Activated CD4-positive, alpha-beta T cell treated with anti-CD3 and anti-CD28 coated beads, Interleukin-2, amount 10 ng/mL, durations not matched to agents 7 days and 5 days (primary cell): ENCODE measurements at places on chromosomes 5 and 9.

DNA sequence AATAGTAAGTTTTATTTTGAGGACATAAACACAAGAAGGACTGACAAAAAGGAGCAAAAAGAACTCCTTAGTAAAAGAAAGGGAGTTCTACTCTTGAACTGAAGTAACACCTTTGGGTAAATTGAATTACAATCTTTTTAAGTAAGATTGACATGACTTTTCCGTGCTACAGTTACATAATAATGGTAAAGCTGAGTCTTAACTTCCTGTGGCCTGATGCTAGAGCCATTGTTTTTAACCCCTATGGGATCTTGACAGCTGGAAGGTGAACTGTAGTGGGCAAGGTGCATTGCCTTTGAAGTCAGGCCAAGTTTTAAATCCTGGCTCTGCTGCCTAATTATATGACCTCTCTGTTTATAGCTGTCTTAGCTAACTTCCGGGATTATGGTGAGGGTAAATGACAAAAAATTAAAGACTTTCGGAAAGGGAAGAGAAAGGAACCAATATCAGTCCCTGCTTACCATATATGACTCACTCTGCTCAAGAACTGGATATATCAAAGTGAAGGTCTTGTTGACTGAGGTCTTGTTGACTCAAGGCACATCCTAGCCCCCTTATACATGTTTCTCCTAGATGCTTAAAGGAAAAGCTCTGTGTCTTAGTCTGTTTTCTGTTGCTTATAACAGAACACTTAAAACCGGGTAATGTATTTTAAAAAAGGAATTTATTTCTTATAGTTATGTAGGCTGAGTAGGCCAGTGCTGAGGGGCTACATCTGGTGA is 6.8 kb downstream of the HSD17B4 start:
- DNase-seq: no peak

GRCh38 chr9:106779796-106780195 is 83.2 kb upstream of the ZNF462 start:
- no peak for DNase-seq

DNA sequence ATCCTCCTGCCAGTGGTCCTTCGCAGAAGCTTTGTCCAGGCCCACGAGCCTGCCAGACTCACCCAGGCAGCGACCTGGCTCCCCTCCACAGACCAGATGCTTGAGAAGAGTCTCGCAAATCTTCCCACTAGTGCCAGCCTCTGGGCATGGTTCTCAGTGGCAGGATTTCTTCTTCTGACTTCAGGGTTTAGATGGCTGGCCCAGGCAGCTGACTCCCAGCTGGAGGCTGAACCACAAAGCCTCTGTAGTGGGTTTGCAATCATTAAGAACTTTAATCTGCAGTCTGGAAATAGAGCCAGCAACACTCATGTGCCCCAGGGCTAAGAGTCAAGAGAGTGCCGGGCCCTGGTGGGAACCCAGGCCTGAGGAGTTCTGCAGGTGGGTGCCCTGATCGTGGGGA is 90.6 kb upstream of the ICE1 start:
- DNase-seq: no peak

DNA sequence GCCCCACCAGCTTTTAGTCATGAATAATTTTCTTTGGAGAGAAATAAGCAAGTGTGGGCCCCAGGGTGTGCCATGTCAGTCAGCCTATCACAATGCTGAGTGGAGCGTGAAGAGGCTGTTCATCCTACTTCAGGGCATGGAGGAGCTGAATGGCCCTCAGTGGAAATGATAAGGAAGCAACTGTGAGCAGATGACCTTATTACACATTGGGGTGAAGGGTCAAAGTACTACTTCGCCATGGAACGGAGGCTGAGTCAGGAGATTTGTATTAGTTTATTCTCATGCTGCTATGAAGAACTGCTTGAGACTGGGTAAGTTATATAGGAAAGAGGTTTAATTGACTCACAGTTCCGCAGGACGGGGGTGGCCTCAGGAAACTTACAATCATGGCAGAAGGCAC is 231.0 kb upstream of the ADAMTS16 start:
- DNase-seq: no peak

- no peak for DNase-seq
These were observed 930 bp downstream of the PRLR start for GRCh38 chr5:35229076-35230037.

- DNase-seq: no peak
These were observed 269.6 kb downstream of the ARL15 start for GRCh38 chr5:54040804-54041203.

- DNase-seq: no peak
These were observed 210.1 kb downstream of the EPB41L4A start for GRCh38 chr5:112208699-112209615.

GRCh38 chr9:12699529-12699928 is 6.3 kb downstream of the TYRP1 start:
- no peak for DNase-seq
